Keratinocyte (primary cell): ENCODE measurements at places on chromosomes 1 and 21.

DNA sequence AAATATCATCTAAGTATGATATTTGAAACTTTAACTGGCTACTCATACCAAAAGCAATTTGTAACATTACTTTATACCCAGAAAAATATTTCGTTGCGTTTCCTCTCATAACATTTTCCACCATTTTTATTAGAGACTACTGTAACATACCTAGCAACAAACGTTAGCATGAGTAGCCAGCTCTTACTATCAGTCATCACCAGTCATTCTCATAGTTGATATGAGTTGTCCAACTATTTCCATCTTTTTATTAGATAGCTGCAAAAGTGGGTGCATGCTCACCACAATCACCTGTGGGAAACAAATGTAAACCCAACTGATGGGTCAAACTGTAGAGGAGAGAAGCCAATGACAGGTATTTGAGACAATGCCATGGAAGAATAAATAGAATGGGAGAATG is 114.6 kb downstream of the AKT3 start:
- no peak for DNase-seq

GRCh38 chr1:159929155-159930051 is 4.1 kb upstream of the TAGLN2 start:
- DNase-seq: peak; percentile 95

DNA sequence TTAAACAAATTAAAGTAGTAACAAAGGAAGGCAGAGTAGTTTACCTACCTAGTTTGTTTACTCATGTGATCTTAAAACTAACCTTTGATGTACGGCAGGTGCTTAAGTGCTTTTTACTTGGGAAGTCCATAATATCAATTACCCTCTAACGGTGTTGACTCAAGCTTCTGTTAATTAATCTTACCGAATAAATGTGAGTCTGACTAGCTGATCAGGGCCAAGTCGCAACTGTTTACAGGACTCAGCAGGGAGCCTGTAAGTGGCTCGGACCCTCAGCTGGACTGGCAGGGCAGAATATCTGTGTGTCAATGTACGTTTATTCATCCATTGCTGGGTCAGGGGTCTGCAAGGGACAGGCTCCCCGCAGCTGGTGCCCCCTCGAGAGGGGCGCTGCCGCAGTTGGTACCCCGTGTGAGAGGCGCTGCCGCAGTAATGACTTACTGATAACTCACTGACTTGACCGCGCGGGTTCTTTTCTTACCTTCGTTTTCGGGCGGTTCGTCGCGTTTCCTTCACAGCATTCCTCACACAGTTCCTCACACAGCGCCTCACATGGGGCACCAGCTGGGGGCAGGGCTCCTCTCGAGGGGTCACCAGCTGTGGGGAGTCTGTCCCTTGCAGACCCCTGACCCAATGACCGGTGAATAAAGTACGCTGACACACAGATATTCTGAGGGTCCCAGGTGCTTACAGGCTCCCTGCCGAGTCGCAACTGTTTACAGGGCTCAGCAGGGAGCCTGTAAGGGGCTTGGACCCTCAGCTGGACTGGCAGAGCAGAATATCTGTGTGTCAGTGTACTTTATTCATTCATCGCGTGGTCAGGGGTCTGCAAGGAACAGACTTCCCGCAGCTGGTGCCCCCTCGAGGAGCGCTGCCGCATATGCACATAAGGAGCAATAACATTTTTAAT is 3.0 kb downstream of the FMO1 start:
- no peak for DNase-seq

DNA sequence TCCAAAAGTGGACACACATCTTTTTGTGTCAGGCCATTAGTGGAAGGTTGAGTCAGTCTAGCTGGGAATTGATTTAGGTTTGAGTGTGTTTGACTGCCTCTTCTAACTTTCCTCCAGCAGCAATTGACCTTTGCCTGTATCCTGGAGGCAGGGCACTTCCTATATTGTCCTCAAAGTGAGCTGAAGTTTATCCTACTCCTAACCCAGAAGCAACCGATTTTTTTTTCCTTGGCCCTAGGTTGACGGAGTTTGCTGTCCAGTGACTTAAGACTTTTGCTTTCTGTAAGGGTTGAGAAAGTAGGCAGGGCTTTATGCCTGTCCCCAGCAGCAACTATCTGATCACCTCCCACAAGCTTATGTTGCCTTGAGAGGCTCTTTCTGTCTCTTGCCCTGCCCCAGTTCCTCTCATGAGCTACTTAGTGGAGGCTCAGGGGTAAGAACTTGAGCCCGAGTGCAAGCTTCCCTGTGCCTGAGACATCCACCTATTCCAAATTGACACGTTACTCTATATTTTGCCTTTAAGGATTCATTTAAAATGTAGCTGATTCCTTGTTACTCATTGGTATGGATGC is 30.9 kb downstream of the SLC35F3 start:
- DNase-seq: no peak

DNA sequence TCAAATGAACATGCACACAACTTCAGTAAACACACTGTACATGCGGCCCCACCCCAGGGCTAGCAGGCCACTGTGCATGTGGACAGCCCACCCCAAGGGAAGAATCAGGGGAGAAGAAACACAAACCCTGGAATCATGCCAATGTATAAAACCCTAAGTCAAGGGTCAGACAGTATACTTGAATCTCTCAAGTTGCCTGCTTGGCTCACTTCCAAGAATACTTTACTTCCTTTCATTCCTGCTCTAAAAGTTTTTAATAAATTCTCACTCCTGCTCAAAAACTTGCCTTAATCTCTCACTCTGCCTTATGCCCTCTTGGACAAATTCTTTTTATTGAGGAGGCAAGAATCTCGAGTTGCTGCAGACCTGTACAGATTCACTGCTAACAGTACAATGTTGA is 231.2 kb upstream of the CACYBP start:
- DNase-seq: no peak

GRCh38 chr1:206725109-206725963 is 40.6 kb downstream of the MAPKAPK2 start:
- no peak for DNase-seq

DNA sequence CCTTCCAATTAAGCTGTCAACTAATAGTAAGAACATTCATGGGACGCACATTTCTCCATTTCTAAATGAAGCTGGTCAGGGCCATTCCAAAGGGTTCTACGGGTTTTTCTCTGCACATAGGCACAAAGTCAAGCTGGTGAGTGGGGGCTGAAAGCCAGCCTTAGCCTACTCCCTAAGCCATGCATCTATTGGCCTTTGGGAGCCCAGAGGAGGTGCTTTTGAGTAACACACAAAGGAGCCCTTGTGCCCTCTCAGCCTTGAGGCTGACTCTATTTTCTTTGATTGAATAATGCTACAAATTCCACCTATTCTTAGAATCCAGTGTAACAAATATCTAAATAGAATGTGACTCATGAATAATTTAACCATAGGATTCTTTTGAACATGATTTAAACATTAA is 73.6 kb downstream of the RGS13 start:
- no peak for DNase-seq

DNA sequence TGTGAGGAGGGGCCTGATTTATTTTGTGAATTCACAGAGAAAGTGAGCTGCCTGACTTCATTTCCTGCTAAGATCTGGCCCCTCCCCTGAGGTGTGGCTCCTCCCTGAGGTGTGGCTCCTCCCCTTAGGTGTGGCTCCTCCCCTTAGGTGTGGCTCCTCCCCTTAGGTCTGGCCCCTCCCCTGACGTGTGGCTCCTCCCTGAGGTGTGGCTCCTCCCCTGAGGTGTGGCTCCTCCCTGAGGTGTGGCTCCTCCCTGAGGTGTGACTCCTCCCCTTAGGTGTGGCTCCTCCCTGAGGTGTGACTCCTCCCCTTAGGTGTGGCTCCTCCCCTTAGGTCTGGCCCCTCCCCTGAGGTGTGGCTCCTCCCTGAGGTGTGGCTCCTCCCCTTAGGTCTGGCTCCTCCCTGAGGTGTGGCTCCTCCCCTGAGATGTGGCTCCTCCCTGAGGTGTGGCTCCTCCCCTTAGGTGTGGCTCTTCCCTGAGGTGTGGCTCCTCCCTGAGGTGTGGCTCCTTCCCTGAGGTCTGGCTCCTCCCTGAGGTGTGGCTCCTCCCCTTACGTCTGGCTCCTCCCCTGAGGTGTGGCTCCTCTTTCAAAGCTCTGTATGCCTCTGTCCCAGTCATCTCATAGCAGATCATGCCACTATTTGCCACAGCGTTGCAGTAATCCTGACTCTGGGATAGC is 26.9 kb upstream of the LRRC3 start:
- no peak for DNase-seq

GRCh38 chr21:26840912-26841311 is 4.3 kb downstream of the ADAMTS1 start:
- no peak for DNase-seq

- no peak for DNase-seq
Measured at GRCh38 chr1:44483089-44483874, 78.2 kb downstream of the RNF220 start.

- no peak for DNase-seq
Measured at GRCh38 chr1:217620814-217621213, 10.1 kb downstream of the GPATCH2 start.

DNA sequence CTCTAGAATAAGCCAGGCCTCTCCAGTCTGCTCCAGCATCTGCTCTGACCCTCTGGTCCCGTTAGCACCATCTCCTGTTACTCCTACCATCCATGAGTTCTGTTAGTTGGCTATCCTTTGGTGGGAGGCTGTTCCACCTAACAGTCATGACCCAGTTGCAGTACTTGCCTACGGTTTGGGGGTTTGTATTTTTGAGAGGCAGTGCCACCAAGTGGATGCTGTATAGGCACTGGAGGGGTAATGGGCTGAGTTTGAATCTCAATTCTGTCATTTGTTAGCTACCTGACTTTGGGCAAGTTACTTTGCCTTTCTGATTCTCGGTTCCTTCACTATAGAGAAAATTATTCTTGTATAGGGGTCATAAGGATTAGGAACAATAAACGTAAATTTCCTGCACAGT is 12.1 kb upstream of the C8B start:
- DNase-seq: no peak

DNA sequence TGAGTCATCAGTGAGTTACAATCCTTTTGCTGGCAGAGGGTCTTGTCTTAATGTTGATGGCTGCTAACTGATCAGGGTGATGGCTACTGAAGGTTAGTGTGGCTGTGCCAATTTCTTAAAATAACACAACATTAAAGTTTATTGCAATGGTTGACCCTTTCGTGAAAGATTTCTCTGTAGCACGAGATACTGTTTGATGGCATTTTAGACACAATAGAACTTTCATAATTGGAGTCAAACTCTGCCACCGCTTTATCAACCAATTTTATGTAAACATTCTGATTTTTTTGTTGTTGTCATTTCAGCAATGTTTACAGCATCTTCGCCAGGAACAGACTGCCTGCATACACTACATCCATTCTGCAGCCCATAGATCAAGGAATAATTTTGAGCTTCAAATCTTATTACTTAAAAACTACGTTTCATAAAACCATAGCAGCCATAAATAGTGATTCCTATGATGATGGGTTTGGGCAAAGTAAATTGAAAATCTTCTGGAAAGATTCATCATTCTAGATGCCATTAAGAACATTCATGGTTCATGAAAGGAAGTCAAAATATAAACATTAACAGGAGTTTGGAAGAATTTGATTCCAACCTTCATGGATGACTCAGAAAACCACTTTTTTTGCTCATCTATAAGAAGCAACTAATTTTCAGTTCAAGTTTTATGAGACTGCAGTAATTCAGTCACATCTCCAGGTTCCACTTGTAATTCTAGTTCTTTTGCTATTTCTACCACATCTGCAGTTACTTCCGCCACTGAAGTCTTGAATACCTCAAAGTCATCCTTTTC is 85.9 kb downstream of the TYW3 start:
- no peak for DNase-seq
